ENCODE measurements at places on chromosomes 4 and X. TPM values are rescaled to one million over a fixed set of nuclear protein-coding genes. Genes with fewer than 3 reads are reported as not detected.

GRCh38 chr4:188779581-188779980, 640.3 kb downstream of the TRIML1 start:
- DNase-seq = no peak

GRCh38 chrX:22666441-22666840, 333.3 kb upstream of the DDX53 start:
- DNase-seq = peak; percentile 9

DNA sequence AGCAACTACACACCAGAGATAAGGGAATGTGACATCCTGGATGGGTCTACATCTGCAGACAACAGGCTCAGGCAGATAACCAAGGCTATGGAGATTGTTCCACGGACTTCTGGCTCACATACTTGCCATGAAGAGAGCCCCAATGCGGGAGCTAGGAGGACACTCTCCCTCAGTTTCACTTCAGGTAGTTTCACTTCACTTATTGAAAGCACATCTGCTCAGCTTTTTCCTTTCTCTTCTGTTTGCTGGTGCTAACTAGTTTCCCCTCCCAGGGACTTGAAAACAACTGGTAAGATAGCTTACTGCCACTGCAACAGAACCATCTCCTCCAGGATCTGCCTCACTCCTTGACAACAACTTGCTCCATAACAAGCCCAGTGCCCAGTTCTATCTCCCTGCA, 1.4 kb upstream of the CT47C1 start:
- no peak for DNase-seq

DNA sequence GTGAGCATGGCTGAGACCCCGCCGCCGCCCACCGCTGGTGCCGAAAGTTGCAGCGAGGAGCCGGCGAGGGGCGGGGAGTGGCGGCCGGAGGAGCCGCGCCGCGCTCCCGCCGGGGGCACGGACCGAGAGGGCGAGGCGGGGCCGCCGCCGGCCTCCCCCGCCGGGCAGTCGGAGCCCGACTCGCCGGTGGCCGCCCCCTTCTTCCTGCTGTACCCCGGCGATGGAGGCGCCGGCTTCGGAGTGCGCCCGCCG, 16.5 kb downstream of the UTP3 start:
- no peak for DNase-seq

GRCh38 chr4:86816501-86817273, 32.5 kb downstream of the SLC10A6 start:
- no peak for DNase-seq

DNA sequence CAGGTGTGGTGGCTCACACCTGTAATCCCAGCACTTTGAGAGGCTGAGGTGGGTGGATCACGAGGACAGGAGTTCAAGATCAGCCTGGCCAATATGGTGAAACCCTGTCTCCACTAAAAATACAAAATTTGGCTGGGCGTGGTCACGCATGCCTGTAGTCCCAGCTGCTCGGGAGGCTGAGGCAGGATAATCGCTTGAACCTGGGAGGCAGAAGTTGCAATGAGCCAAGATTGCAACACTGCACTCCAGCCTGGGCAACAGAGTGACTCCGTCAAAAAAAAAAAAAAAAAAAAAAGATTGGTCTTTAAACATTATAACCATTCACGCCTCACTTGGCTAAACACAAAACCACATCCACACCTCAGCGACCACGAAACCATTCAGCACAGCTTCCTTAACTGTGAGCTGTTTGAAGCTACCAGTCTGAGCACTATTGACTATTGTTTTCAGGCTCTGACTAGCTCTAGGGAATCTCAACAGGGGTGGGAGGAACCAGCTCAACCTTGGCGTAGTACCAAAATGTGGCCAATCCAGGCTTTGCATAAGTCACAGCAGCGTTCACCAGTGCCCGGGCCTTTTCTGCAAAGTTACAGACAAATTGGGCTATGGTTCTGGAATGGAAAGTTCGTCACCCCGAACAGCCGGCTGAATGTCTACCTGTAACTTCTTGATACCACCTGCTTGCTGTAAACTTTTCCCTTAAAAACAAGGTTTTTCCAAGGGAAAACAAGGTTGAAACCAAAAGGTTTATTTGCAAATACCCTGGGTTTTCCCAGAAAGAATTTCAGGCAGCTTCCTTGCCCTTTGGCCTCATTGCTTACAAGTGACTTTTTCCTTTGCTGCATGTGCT, 73.6 kb upstream of the DHX15 start:
- DNase-seq = peak; percentile 67

DNA sequence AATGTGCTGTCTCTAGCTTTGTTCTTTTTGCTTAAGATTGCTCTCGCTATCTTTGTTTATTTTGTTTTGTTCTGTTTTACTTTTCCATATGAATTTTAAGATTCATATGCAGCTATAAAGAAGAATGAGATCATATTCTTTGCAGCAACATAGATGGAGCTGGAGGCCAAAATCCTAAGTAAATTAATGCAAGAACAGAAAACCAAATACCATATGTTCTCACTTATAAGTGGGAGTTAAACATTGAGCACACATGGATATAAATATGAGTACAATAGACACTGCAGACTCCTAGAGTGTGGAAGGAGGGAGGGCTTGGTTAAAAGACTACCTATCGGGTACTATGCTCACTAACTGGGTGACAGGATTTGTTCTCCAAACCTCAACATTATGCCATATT, 237.8 kb downstream of the TRAM1L1 start:
- DNase-seq = no peak

- DNase-seq = no peak
Measured at GRCh38 chrX:34406580-34406979, 250.5 kb downstream of the TMEM47 start.

DNA sequence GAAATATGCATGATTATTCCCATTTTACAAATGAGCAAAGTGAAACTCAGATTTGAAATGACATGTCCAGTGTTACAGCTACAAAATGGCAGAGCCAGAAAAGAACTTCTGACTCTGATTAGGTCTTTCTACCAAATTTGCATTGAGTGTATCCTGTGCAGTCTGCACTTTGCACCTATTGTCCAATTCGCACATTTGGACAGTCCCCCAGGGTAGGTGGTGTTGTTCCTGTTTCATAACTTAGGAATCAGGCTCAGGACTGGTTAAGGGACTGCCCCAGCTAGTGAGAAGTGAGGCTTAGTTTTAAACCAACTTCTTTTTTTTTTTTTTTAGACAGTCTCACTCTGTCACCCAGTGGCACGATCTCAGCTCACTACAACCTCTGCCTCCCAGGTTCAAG, 137.9 kb upstream of the NALF2 start:
- DNase-seq = no peak

DNA sequence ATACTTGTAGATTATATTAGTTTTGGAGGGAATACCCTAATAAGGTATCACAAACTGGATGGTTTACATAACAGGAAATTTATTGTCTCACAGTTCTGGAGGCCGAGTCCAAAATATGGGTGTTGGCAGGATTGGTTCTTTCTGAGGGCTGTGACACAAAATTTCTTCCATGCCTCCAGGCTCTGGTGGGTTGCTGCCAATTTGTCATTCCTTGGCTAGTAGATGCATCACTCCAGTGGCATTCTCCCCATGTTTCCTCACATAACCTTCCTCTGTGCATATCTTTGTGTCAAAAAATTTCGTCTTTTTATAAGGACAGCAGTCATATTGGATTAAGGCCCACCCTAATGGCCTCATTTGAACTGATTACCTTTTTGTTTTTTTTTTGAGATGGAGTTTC, 49.3 kb downstream of the APELA start:
- DNase-seq = no peak

DNA sequence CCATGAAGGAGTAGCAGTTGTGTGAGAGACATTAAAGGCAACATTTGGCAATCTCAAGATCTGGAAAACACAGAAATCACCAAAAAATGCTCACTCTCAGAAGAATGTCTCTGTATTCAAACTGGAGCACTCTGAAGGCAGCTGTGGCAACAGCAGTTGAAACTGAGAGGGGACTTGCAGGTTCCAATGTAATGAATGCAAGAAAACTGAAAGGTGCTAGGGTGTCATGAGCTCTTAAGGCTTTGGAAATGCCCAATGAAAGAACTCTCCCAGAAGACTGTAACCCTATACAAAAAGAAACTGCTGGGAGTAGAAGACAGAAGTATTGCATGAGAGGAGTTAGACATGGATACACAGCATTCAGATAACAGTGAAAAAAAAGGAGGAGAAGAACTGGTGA, 118.2 kb upstream of the HTR2C start:
- DNase-seq = no peak

DNA sequence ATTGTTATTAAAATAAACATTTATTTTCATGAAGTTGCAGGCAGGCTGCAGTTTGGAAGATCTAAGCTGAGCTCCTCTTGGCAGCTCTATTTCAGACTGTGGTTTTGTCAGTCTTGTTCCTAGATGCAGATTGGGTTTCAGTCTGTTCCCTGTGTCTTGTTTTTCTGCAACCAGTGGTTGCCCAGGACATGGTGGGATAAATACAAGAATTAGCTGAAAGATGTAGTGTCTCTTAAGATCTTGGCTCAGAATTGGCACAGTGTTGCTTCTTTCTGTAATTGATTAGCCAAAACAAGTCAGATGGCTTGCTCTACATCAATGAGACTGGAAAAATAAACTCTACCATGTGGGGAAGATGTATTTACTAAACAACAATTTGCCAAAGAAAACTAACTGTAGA, 283.0 kb upstream of the BOD1L1 start:
- no peak for DNase-seq

GRCh38 chrX:31872007-31872406, 800.2 kb upstream of the FTHL17 start:
- no peak for DNase-seq

GRCh38 chr4:98518559-98519267, 139.7 kb downstream of the TSPAN5 start:
- DNase-seq = peak; percentile 11

DNA sequence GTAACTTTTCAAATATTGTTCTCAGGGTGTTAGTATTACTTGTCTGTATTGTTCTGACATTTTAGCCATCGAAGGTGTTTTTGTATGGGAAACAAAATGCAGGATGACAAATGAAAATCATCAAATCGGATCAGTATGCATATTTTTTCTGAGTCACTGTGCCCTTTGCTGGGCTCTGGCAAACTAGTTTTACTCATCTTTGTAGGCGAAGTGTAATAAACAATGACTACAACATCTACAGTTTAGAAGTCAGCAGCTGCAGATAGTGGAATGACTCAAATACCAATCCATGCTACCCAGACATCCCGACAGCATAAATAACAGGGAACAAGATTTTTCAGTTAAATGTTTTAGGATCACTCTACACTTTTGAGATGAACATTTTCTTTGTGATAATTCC, 557.3 kb upstream of the TENM3 start:
- DNase-seq = no peak

DNA sequence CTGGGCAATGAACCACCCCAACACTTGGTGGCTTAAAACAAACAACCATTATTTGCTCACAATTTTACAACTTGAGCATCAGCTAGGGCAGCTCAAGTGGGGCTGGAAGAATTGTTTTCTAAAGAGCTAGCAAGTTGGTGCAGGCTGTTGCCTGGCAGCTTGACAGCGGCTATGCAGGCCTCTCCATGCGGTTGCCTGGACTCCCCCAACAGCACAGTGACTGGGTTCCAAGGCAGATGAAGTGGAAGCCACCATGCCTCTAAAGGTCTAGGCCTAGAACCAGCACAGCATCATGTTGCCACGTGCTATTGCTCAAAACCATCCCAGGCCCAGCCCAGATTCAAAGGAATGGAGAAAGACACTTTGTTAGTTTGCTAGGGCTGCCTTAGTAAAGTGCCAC, 114.8 kb downstream of the BCOR start:
- DNase-seq = no peak

- DNase-seq = no peak
Measured at GRCh38 chr4:113784497-113785250, 23.1 kb upstream of the CAMK2D start.

DNA sequence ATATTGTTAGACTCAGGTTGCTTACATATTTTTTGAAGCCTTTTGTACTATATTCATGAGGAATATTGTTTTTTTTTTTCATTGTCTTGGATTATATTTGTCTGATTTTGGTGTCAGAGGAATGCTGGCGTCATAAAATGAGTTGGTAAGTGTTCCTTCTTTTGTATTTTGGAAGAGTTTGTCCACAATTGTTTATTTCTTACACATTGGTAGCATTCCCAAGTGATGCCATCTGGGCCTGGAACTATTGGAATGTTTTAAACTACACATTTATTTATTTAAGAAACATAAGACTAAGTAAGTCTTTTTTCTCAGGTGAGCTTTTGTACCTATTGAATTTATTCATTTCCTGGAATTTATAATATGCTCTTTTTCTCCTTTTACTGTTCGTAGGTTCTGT, 107.6 kb downstream of the LARP1B start:
- DNase-seq = no peak

DNA sequence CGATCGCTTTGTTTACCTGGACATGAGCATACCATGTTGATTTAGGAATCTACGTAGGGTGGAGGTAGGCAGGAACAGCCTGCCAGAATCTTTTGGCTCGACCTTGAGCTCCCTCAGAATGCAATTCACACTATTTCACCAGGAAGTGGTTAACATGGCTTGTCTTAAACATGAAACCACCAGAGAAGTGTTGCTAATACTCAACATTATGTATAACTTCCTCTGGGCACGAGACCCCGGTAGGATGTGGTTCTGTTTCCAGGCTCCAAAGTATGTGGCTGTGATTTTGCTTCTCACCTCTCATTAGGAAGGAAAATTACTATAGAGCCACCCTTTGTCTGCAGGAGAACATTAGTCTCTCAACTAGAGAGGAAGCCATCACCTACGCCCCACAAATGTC, 59.0 kb upstream of the VCX3B start:
- DNase-seq = no peak

The CFI gene
- 4.0 TPM for total RNA-seq

The PNMA6F gene
- total RNA-seq = not detected

The PPM1K gene
- total RNA-seq = 9.9 TPM

The MAGEA9 gene
- not detected for total RNA-seq

The APELA gene
- not detected for total RNA-seq

The TEX13B gene
- not detected for total RNA-seq

The IL13RA1 gene
- 101 TPM for total RNA-seq

The RRAGB gene
- total RNA-seq = 10.9 TPM

All from left colon (tissue), 2 donors.